ENCODE measurements at places on chromosomes 12 and 14. TPM values are rescaled to one million over a fixed set of nuclear protein-coding genes. Genes with fewer than 3 reads are reported as not detected.

The LHX5 gene
- 0.67 TPM for total RNA-seq

The KRT4 gene
- total RNA-seq: 0.59 TPM

- ATAC-seq: no peak
Observed at GRCh38 chr12:58966939-58967338, 46.6 kb upstream of the LRIG3 start.

GRCh38 chr14:23118506-23119362, at the start of gene CEBPE:
Gene CEBPE, minus strand, starts transcription at chr14:23119255. Its CDS starts 164 bp downstream, at chr14:23119091.
- ATAC-seq: no peak

- no peak for ATAC-seq
Observed at GRCh38 chr12:52976574-52977071, 27.7 kb downstream of the KRT18 start.

The TAS2R42 gene
- total RNA-seq: 2.3 TPM

The GLI1 gene
- 8.3 TPM for total RNA-seq
